ENCODE measurements at places on chromosomes 6 and 20.
A peak's percentile ranks its signal among the peaks of the same experiment; 100 is the strongest.

GRCh38 chr20:18391686-18392085 lies 75.1 kb downstream of the DZANK1 start:
- DNase-seq = no peak

- no peak for DNase-seq
Observed at GRCh38 chr6:4041480-4041879, 37.5 kb downstream of the FAM217A start.

GRCh38 chr20:40232273-40232672 lies 456.8 kb downstream of the MAFB start:
- no peak for DNase-seq

- DNase-seq = no peak
Observed at GRCh38 chr20:21101932-21102575, 4.1 kb downstream of the LINC00237 start.

- no peak for DNase-seq
Observed at GRCh38 chr6:97064578-97064977, 140.1 kb downstream of the KLHL32 start.

DNA sequence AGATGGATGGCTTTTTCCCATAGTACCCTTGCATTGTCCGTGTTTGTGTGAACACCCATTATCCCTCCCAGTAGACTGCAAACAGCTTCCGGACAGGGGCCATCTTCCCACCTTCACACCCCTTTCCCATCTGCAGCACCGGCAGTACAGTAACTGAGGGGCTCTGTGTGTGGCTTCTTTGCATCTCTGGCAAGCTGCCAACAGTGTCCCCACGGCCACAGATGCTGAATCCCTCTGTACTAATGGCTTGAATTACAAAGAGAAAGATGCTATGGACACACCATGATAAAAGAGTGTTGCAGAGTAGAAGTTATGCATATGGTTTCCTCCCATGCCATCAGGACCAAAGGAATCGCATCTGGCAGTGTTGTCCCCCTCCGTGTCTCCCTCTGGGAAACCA lies 101.1 kb upstream of the CDYL start:
- no peak for DNase-seq

GRCh38 chr6:13377054-13377758 lies 48.9 kb upstream of the TBC1D7 start:
- DNase-seq = no peak

DNA sequence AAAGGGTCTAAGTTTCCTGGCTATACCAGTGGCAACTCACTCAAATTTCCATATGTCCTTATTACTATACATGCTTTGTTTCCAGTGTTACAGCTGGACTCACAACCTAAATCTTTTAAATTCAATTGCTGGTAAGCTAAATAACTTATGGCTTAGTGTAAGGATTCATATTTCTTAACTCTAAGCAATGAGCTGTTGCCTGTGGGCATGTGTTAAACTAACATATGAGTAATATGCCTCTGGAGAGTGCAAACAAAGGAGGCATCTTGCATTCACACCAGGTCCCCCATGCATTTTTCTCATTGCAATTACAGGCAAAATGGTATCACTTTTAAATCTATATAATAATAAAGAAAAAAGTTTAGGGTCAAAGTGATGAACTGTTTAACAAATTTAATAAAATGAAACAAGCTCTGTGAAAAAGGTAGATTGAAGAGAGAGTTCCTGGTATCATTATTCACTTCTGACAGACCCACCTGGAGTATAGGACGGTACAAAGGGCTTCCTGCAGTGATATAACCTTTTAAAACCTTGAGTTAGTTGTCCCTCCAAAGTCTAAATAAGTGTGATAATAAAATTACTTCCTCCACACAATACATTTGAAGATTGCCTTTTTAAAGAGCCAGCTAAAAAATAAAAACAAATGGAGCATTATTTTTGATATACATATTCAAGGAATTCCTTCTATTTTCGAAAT lies 57.6 kb upstream of the HMGCLL1 start:
- no peak for DNase-seq

- DNase-seq = peak; percentile 66
Observed at GRCh38 chr6:8814440-8815000, 379.2 kb upstream of the SLC35B3 start.

DNA sequence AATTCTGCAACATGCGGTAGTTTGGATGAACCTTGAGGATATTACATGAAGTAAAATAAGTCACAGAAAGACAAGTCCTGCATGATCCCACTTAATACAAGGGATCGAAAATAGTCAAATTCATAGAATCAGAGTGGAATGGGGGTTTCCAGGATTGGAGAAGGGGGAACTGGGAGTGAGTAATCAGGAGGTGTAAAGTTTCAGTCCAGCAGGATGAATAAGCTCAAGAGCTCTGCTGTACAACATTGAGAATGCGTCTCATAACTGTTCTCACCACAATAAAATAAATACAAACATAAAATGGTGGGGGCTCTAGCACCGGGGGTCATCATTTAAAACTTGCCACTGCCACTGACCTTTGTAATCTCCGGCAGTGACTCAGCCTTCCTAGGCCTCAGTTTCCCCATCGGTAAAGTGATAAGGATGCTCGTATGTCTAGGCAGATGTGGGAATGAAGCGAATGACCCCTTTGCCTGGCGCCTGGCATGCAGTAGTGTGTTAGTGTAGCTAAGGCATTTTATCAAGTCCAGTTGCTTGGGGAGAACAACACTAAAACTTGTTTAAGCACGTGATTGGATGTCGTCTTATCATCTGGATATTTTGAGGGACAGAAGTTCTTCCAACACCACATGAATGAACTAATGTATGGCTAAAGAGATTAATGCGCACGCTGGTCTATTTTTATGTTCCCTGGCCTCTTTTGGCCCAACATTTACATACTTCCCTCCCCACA lies 421.1 kb downstream of the QKI start:
- no peak for DNase-seq

All from COLO829 (cell line).